ENCODE measurements at places on chromosomes 7 and 10. TPM values are rescaled to one million over a fixed set of nuclear protein-coding genes. Genes with fewer than 3 reads are reported as not detected.

GRCh38 chr7:121873289-121874194 is 581 bp downstream of the PTPRZ1 start:
- peak; percentile 15 for DNase-seq

DNA sequence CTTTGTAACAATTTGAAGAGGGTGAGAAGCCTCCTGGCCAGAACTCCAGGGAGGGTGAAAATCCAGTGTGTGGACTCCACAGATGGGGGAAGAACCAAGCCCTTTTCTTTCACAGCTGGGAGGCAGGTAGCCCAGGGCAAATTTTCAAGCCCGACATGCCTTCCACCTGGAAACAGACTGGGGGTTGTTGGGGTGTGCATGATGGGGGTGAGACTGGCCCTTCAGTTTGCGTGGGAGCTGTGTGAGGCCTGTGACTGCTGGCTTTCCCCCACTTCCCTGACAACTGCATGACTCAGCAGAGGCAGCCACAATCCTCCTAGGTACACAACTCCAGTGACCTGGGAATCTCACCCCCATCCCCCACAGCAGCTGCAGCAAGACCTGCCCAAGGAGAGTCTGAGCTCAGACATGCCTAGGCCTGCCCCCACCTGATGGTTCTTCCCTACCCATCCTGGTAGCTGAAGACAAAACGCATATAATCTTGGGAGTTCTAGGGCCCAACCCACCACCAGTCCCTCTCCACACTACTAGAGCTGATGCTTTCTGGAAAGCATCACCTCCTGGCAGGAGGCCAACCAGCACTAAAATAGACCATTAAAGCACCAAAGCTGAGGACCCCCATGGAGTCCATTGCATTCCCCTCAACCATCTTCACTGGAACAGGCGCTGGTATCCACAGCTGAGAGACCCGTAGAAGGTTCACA is 445.4 kb downstream of the TFEC start:
- DNase-seq, result no peak

- no peak for DNase-seq
Observed at GRCh38 chr10:96259150-96259549, 12.2 kb downstream of the BLNK start.

DNA sequence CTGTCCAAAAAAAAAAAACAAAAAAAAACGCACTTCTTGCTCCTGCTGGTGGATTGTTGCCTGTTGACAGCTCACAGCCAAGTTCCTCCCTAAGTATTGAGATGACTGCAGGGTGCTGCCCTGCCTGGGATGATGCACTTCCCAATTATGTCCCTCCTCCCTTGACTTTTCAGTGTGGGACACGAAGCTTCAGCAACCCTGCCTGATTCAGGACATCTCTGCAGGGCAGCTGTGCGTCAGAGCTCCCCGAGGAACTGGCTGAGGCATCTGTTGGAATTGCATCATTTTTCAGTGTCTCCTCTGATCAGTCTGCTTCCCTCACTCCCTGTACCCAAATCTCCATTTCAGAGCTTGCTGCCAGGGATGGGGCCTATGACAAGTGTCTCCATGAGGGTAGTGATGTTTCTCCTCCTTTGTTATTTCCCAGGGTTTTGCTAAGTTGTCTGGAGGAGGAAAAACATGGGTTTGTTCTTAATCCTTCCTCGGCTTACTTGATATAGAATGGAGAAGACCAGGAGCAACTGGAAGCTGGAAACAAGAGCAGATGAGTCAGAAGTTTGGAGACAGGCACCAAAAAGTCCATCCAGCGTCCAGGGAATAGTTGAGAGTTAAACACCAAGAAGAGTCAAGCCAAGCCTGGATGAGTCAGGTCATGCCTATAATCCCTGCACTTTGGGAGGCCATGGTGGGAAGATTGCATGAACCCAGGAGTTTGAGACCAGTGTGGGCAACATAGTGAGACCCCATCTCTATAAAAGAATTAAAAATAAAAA is 355.1 kb downstream of the GALNT17 start:
- no peak for DNase-seq

DNA sequence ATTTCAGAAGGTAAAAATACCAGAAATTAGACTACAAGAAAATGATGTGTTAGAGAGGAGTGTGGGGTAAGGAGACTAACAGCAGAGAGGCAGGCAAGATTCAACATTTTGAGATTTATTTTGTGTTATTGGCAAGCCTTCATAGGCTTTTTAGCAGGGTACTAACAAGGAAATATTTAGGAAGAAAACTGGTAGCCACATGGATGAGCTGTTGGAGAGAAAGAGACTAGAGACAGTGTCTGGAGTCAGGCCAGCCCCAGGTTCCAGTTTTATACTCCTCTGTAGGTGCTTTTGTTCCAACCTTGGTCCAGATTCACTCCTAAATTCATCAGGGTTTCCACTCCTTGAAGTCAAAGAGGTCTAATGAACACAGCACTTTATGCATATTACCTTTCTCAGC is 41.1 kb downstream of the GPRIN2 start:
- DNase-seq, result no peak

DNA sequence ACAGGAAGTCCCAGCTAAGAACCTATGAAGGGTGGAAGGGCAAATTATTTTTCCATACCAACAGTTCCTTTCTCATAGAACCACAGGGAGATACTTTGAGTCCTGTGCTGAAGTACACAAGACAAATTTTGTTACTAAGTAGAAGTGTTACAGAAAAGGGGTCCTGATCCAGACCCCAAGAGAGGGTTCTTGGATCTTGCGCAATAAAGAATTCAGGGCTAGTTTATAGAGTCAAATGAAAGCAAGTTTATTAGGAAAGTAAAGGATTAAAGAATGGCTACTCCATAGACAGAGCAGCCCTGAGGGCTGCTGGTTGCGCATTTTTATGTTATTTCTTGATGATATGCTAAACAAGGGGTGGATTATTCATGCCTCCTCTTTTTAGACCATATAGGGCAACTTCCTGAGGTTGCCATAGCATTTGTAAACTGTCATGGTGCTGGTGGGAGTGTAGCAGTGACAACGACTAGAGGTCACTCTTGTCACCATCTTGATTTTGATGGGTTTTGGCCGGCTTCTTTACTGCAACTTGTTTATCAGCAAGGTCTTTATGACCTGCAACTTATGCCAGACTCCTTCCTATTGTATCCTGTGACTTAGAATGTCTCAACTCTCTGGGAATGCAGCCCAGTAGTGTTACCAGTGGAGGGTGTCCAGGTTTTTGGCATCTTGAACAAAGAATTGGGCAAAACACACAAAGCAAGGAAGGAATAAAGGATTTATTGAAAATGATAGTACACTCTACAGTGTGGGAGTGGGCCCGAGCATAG is 409.4 kb downstream of the SH2D4B start:
- DNase-seq, result no peak

ANKRD30A gene
- not detected for total RNA-seq

GRCh38 chr10:1597370-1598146 is 139.8 kb downstream of the ADARB2 start:
- DNase-seq, result no peak

DNA sequence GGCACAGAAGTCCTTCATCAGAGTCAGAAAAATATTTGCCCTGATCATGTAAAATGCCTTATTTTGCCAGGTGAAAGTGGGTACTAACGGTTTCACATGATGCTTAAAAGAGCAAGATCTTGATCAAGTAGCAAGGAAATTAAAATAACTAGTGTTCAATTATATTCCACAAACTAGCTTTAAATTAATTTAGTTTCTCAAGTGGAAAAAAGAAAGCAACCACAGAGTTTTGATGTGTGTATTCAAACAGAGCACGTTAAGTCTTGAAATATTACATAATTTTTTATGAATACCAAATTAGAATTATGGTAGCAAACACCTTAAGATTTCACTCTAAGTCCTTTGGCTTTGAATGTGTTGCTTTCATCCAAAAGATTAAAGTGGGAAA is 47.3 kb downstream of the PIP4K2A start:
- DNase-seq, result no peak

GRCh38 chr10:74949843-74950765 is 123.7 kb downstream of the KAT6B start:
- no peak for DNase-seq

TMEM236 gene
- 0.11 TPM for total RNA-seq

All from ovary (tissue), 10 donors.